SJSA1 (cell line): ENCODE measurements at places on chromosomes 6 and 20.
A peak's percentile ranks its signal among the peaks of the same experiment; 100 is the strongest.

- DNase-seq, result no peak
These were observed 384.2 kb downstream of the PRKN start for GRCh38 chr6:162343198-162343935.

DNA sequence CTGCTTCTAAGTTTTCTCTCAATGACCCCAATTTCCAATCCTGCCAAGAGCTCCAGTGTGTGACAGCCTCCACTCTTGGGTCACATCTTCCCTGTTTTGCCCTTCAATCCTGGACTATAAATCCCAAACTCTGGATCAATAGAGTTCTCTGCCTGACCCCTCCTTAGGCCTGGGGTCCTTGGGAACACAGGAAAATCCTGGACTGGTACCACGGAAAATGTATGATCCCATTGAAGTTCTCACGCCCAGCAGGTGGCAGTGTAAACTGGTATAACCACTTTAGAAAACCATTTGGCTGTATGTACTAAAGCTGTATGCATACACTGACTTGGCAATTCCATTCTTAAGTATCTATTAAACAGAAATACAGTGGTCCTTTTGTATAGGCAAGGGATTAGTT is 98.0 kb downstream of the SNAP25 start:
- DNase-seq, result no peak

GRCh38 chr6:46832816-46833215 is 39.6 kb downstream of the MEP1A start:
- no peak for DNase-seq

- DNase-seq, result no peak
These were observed 44.1 kb upstream of the GCM1 start for GRCh38 chr6:53192682-53193188.

DNA sequence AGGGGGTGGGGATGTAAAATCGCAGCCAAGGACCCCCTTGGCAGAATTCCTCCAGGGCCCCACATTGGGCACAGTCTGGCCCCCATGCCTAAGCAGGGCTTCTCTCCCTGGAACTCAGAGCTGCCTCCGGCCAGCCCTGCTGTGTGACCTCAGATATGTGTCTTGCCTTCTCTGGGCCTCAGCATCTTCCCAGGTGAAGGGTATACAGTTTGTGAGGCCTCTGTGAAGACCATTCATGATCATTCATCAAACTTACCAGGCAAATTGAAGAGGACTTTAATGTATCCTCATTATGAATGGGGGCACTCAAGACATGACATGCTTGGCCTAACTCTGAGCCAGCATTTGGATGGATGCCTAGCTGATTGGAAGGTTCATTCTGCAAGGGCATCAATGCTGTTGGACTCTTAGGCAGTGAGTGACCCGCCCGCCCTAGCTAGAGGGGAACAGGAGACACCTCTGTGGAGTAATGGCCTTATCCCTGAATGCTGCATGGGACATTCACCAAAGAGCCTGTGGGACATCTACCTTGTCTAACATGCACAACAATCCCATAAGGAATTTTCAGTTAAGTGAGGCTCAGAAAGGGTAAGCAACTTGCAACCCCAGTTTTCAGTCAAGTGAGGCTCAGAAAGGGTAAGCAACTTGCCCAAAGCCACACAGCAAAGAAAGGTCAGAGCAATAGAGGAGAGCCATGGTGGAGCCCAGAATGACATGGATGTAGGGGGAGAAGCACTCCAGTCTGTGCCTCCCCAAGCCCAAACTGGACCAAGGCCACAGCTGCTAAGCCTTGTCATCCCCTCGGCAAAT is 535 bp downstream of the CCN5 start:
- no peak for DNase-seq

- DNase-seq, result no peak
These were observed 42.0 kb downstream of the ADGRB3 start for GRCh38 chr6:68677058-68677457.

GRCh38 chr6:159479146-159479545 is 213.9 kb downstream of the SOD2 start:
- no peak for DNase-seq

DNA sequence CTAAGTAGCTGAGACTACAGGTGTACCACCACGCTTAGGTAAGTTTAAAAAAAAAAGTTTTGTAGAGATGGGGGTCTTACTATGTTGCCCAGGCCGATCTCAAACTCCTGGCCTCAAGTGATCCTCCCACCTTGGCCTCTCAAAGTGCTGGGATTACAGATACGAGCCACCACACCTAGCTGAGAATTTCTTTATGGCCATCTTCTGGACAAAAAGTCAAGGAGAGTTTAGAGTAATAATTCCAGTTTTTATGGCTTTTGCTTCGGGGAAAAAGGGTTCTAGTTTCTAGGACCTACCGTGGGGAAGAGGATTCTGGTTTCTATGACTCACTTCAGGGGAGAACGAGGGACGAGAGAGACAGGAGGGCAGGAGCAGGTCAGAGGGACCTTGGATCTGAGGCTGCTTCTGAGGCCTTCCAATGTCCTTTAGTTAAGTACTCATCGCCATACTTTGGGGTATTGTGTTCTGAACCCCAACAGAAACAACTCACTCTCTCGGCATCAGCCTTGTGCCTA is 69.3 kb upstream of the IER3 start:
- no peak for DNase-seq

DNA sequence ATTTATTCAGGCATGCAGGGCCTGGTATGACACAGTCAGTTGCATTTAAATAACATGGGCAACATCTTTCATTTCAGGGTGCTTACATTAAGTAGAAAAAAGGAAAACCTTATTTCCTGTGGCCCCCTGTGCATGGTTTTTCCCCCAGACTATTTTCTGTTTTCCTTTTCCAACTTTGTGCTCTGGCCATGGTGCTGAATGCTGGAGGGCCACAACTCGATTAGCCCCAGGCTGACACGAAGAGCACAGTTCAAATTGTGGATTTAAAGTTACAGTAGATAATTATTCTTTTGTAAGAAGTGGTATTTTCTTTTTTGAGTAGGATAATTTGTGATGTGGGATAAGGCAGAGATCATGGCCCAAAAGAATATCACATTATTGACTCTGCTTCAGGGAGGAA is 332.0 kb downstream of the HAO1 start:
- DNase-seq, result no peak

DNA sequence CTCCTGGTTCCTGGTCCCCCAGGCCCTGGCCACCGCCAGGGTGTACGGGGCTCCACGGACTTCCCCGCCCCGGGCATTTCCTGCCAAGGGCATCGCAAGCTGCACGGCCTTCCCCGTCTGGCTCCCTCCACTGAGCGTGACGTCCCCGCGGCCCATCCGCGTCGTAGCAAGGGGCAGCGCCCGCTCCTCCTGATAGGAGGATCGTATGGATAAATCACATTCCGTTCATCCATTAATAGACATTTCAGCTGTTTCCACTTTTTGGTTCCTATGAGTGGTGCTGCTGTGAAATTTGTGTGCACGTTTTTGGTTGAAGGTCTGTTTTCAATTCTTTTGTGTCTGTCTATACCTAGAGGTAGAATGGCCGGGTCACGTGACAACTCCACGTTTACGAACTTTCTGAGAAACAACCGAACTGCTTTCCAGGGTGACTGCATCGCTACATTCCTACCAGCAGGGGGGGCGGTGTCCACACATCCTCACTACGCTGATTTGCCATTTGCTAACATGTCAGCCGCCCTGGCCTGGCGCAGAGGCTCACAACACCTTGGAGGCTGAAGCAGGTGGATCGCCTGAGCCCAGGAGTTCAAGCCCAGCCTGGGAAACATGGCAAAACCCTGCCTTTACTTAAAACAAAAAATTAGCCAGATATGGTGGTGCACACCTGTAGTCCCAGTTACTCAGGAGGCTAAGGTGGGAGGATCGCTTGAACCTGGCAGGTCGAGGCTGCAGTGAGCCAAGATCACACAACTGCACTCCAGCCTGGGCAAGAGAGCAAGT is 37.7 kb downstream of the KCNQ2 start:
- peak; percentile 31 for DNase-seq

DNA sequence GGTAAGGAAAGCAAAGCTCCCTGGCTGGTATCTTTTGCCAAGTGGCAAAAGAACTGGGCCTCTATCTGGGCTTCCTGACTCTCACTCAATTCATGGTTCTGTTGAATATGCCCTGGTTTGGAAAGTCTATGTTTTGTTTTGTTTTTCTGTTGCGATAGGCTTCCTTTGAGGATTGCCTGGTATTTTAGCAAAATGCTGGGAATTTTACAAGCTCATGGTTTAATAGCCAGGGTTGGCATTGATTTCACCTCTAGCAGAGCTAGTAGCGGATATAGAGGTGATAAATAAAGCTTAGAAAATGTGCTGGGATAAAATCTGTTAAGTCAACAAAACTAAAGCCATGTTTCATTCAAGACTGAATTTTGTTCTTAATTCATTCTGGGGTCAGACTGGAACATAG is 109.9 kb downstream of the RNF144B start:
- DNase-seq, result no peak

DNA sequence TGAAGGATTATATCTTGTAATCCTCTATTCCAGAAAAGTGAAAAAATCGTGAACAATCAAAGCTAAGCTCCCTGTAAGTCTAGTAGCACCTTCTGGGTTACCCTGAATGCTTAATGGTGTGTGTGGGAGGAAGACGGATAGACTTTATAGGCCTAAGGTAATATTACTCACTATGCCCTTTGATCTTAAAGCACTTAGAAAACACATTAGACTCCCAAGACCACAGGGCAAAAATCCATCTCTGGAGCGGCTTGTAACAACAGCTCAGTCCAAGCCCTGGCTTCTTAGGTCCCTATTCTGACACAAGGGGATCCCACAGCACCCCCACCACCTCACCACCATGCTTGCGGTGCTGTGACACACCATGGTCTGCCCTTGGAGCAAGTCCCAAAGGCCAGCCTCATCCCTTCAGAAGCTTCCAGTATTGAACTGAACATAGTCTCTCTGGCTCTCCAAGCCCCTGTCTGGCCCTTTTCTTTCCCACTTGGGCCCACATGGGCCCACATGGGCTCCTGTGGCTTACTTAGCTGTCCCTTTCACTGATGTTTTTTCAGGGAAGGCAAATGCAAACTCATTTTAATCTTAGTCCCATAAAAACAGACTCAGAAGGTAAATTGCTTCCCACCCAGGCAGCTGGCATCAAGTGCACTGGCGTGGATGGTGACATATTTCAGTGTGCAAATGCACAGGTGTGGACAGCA is 28.3 kb downstream of the C6orf132 start:
- DNase-seq, result no peak

DNA sequence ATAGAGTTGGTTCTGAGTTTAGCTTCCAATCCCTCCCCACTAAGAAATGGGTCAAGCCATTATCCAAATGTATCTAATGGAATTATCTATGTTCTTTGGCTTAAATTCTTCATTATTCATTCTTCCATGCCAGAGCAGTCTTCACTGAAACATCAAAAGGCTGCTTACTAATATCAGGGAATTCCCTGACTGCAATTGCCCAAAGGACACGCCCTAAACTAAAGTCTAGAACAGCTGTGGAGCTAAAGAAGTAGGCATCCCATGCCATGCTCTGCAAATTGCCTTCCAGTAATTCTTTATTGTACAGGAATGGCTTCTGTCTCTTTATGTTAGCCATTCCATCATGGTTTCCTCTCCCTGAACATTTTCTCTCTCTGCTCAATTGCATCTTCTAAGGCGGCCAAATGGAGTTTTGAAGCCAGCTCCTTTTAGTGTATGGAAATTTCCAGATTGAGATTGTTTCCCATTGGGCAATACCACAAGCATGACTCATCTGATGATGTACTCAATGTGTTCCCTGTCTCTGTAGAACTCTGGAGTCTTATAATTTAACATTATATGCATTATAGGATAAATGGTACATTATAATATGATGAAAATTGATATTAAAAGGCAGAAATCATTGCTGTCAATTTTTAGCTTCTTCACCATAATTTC is 28.8 kb upstream of the TSHZ2 start:
- DNase-seq, result peak; percentile 62

- no peak for DNase-seq
These were observed 74.8 kb upstream of the SLC24A3 start for GRCh38 chr20:19137641-19138040.

- DNase-seq, result no peak
These were observed 232.4 kb downstream of the SAMD5 start for GRCh38 chr6:147740916-147741315.

- DNase-seq, result peak; percentile 20
These were observed 15.8 kb downstream of the NCOA5 start for GRCh38 chr20:46074006-46074405.

DNA sequence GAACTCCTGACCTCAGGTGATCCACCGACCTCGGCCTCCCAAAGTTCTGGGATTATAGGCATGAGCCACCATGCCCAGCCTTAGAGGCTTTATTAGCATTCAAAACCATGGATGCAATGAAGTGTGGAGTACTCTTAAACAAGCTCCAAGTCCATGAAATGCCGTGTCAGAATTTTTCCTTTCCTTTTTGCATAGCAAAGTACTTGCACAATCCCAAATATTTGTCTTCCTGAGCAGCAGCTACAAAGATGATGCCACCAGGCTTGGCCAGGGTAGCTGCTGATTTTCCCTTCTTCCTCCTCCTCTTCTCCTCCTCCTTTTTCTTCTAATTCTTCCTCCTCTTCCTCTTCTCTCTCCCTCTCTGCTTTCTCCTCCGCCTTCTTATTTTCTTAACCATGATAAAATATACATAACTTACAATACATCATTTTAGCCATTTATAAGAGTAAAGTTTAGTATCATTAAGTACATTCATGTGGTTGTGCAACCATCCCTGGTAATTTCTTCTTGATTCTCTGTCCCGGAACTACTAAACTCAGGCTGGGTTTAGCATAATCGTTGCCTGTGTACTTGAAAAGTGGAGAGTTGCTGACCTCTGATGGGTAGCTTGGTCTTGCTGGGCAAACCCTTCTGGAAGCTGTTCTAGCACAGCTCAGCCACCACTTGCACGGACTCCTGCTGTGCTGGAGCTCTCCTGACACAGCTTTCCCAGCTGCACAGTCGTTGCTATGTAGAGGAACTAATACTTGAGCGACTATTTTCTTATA is 20.3 kb downstream of the MUCL3 start:
- DNase-seq, result no peak

DNA sequence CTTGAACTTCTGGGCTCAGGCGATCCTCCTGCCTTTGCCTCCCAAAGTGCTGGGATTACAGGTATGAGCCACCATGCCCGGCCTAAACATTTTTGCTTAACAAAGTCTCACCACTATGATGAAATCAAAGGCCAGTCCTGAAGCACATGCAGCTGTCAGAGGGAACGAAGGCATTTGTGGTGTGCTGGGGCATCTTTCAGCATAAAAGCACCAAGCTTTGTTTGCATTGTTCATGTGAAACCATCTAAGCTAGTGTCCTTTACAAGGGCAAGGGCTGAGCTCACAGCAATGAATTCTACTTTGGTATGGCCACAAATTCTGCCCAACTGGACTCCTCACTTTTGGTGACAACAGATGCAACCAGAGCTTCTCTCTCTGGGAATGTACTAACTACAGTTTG is 66.8 kb downstream of the ZFP64 start:
- DNase-seq, result no peak

GRCh38 chr20:35108921-35109320 is 16.3 kb upstream of the TRPC4AP start:
- DNase-seq, result no peak

- DNase-seq, result no peak
These were observed 35.0 kb upstream of the MDGA1 start for GRCh38 chr6:37732688-37733087.

GRCh38 chr6:169251371-169251802 is 2.3 kb downstream of the THBS2 start:
- DNase-seq, result no peak

GRCh38 chr6:85364344-85364743 is 85.5 kb upstream of the NT5E start:
- DNase-seq, result no peak
